Neural crest cell (in vitro differentiated cells): ENCODE measurements at places on chromosomes 13 and 19.

GRCh38 chr13:74230984-74231501, 96.8 kb upstream of the KLF12 start:
- no peak for DNase-seq

GRCh38 chr13:106619688-106620555, 52.0 kb upstream of the ARGLU1 start:
- DNase-seq = peak; percentile 9

- no peak for DNase-seq
Measured at GRCh38 chr19:54532528-54532927, 29.9 kb downstream of the LAIR2 start.

- DNase-seq = no peak
Measured at GRCh38 chr13:111401755-111402154, 81.3 kb downstream of the TEX29 start.

GRCh38 chr19:2084993-2085720, 11.0 kb downstream of the MOB3A start:
- no peak for DNase-seq

DNA sequence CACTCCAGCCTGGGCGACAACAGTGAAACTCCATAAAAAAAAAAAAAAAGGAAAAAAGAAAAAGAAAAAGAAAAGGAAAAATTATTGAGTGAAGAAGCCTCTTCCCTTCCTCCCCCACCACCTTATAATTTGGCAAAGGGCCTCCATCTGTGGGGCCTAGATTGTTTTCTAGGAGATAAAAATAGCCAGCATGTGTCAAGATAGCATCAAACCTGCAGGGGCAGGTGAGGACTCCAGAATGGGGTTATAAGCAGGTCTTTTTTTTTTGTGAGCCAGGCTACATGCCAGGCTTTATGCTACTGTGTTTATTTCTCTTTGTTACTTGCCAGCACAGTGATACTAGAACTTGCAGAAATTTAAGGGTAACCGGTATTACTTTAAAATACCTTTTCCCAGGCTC, 11.7 kb upstream of the TRIM13 start:
- no peak for DNase-seq

DNA sequence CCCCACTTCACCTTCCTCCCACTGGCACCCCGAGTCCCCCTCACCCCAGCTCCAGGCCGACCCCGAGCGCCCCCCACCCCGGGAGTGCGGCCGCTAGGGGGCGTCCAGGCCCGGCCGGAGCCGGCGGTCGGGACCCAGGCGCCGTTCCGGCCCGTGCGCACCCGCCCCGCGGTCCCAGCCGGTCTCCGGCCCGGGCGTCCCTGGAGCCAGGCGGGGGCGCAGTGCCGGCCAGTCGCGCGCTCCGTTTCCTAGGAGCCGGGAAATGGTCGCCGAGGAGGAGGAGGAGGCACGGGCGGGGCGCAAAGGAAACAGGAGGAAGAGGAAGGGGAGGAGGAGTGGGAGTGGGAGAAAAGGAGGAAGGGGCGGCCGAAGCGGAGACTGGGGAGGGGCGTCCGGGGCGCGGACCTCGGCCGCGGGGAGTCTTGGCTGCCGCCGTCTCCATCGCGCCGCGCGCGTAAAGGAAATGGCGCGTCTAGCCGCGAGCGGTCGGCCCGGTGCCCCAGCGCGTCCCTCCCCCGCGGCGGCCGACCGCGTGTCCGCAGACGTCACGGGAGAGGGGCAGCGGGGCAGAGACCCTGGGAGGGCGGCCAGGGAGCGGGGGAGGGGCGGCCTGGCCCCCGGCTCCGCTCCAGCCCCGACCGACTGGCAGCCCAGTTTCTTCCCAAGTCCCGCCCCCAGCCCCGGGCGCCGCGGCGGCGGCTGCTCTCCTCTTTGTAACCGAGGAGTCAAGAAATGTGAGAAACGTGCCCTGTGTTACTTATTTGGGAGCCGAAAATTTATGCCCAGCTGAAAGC, 1.1 kb upstream of the KCTD15 start:
- peak; percentile 85 for DNase-seq

- DNase-seq = no peak
Measured at GRCh38 chr19:29708554-29709439, 6.3 kb downstream of the C19orf12 start.

DNA sequence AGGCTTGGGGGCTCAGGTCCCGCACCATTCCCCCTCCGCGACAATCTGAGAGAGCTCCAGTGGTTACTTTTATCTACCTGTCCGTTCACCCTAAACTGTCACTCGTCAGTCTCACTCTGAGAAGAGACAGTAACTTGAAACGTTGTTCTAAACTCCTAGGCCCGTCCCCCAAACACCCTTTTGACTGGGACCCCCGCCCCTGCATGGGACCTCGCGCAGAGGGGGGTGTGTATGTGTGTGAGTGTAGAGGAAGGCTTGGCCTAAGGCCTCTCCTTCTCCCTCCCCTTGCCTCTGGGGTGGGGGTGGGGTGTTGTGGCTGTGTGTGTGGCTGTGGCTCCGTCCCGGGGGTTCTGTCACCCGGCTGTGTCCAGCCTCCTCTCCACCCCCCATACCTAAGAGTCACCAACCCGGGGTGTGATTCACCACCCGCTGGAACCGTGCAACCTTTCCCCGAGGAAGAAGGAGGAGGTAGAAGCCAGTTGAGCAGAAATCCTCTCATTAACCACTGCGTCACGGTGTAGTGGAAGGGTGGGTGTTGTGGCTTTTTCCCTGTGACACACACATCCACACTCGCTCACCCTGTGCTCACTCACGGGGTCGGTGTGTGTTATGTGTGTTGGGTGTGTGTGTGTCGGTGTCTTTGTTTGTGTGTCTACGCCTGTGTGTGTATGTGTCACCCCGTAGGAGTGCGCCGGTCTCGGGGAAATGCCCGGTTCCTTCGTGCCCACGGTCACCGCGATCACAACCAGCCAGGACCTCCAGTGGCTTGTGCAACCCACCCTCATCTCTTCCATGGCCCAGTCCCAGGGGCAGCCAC, 2.4 kb downstream of the FOSB start:
- DNase-seq = no peak

DNA sequence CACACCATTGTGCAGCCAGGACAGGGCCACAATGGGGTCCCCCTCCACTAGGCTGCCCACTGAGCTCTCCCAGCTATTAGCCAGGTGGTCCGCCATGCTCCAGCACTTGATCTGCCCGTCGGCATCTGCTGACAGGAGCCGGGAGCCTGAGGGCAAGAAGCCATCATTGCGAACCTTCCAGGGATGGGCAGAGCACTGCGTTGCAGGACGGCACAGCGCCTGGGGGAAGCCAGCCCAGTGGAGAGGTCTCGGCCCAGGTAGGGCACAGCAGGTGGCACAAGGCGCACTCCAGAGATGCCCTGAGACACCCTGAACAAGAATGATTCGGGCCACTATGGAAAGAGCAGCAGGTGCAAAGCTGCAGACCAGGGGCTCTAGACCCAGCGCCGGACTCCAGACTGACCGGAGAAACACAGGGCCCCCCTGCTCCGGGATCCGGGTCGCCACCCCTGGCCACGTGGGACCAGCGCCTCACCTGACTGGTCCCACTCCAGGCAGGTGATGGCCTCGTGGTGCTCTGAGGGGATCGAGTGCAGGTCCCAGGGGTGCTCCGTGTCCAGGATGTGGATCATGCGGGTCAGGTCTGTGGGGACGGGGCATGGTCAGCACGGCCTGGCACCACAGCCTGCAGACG, 3.2 kb downstream of the MED16 start:
- DNase-seq = no peak

DNA sequence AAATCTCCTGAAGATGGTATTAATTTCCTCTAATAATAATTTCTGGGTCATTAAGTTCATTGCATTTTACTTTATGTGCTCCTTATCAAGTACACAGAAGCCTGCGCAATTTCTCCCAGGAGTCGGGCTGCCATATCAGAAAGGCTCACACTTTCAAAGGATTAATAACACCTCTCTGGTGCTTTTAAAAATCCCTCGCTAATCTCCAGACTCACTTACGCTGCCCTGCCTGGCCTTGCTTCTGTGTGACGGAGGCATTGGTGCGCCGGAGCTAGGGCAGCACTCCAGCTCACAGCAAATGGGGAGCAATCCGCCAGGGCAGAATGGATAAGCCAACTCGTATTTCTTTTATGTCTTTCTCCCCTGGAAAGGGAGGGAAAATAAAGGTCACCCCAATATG, 300.8 kb downstream of the EFNB2 start:
- no peak for DNase-seq

DNA sequence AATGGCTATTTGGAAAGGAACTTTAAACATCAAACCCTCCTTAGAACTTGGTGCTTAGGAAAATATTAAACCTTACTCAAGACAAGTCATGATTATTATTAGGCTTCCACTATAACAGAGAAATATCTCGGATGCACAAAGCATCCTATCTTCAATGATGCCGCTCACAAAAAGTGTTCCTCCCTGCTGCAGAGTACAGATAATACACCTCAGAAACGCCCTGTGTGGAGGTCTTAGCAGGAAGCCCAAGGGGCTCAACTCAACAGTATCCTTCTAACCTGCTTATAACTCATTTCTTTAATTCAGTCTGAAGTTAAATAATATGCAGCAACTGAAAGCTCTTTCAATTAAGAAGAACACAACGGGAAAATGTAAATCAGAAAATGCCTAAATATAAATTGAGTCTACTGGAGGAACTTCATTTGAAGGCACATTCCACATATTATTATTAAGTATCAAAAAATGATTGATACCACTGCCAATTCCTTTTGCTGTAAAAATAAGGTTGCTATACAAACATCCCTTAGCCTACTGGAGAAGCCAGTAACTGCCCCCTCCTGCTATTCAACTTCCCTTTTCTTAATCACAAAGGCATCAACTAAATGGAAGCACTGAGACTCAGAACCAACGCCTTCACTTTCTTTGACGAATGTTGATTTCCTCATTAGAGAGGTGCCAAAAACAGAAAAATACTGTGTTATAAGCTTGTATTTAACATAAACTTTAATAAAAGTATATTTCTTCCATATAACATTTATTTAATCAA, 12.0 kb downstream of the ELF1 start:
- no peak for DNase-seq

DNA sequence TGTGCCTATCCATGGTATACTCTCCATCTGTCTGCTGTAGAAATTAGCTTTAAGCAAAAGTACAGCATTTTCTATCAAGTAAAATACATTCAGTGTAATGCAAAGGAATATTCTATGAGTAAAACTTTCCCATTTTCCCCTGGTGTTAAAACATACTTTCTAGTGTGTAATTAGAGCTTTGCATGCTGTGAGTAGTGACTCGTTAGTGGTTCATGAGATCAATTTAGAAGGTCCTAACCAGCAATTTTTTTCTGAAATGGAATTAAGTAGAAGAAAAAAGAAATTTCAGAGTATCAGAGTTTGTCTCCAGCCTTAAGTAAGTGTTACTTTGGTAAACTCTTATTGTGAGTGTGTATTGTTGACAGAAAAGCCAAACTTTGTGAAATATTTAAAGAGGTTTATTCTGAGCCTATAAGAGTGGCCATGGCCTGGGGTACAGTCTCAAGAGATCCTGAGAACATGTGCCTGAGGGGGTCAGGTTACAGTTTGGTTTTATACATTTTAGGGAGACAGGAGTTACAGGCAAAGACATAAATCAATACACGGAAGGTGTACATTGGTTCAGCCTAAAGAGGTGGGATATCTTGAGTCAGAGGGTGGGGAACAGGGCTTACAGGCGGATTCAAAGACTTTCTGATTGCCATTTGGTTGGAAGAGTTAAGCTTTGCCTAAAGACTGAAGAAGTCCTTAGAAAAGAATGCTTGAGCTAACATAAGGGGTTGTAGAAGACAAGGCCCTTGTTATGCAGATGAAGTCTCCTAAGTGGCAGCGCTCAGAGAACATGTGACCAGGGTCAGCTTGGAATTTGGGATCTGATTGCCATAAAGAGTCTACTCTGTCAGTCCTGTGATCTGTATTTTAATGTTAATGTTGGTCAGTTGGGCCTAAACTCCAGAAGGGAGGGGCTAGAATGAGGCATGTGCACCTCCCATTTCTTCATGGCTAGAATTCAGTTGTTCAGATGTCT, 25.5 kb downstream of the FAM187B start:
- no peak for DNase-seq

GRCh38 chr13:114146173-114146572, 13.8 kb upstream of the RASA3 start:
- no peak for DNase-seq

DNA sequence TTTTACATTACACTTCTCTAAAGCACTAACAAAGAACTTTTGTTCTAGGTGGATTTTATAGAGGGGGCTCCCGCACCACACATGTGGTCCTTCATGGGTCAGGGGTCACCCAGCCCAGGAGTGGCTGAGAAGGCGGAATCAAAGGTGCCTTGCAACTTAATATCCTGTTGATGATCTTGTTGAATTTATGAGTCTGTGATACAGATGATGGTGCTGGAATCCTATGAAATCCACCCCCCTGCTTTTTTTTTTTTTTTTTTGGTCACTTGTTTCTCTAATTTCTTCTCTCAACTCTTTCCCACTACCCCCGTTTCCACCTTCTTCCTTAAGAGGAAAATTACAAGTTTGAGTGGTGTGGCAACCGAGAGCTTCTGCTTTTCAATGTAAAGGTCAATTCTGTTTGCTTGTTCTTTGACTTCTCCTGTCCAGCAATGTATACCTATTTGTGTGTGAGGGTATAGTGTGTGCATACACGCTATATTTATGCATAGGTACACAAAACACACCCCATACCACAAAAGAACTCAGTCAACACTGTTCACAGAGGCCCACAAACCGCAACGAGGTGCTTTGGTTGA, 4.2 kb upstream of the ZIC2 start:
- no peak for DNase-seq

DNA sequence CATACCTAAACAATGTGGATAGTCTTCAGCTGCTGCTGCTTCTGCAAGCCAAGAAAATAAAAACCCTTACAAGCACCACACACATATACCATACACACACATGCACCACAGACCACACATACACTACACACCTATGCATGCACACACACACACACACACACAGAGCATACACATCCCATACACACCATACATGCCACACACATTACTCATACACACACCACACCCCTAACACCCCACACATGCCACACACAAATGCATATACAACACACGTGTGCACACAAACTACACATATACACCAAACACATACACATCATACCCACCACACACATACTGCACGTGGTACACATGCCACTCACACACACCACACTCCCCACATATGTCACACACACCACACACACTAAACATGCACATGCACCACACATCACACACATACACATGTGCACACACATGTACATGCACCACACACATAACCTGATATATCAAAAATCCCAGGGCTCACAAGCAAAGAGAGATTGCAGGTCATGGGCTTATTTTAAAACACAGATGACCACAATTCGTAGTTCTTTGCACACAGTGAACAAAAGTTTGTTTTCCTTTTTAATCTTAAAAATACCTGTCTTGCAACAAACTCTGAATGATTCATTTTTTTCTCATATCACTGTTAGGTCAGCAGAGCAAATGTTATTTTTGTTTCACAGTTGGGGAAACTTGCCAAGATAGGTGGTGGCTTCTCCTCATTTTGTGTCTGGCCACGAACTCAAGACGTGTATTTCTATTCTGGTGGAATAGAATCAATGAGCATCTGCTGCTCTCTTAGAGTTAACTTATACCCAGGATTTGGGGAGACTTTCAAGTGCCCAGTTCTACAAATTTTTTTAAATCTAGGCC, 456.6 kb downstream of the FGF9 start:
- no peak for DNase-seq
